NCI-H1930 (cell line): ENCODE measurements at places on chromosomes 5 and 9.

DNA sequence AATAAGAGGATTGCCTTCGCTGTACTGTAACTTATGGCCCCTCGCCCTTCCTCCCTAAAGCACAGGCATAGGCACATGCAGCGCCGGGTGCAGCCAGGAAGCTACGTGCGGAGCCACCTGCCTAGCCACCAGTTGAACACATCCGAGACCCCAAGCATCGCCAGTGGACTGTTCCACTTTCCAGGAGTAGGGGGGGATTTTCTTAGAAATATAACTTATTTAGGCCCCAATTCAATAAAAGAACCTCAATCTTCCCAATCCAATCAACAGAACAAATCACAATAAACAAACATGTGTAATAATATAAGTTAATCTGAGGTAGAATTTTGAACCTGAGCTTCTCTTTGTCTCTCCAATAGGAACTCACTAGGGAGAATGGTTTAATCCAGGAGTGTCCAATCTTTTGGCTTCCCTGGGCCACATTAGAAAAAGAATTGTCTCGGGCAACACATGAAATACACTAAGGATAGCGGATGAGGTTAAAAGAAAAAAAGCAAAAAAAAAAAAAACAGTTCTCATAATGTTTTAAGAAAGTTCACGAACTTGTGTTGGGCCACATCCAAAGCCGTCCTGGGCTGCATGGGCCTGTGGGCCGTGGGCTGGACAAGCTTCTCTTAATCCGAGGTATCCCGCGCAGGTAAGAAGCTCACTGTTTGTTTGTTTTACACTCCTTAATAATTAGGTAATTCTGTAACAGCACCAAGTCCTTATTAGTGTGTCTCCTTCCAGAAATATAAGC lies 22.0 kb upstream of the NIPBL start:
- DNase-seq = no peak

DNA sequence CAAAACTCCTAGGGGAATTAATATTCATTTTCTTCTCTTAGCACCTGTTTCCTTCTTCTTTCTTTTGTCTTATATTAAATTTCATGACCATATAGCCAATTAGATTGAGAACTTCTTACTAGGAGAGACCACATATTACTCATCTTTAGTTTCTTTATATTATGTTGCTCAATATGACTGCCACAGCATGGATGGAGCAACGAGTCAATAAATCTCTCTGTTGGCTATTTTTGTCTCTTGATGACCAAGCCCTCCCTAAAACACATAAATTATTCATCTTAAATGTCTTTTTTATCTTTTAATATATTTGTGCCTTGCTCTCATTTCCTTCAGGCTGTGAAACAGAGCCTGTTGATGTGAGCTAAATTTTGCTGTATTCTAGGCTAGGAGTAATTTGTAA lies 123.0 kb downstream of the ADAMTSL1 start:
- no peak for DNase-seq

DNA sequence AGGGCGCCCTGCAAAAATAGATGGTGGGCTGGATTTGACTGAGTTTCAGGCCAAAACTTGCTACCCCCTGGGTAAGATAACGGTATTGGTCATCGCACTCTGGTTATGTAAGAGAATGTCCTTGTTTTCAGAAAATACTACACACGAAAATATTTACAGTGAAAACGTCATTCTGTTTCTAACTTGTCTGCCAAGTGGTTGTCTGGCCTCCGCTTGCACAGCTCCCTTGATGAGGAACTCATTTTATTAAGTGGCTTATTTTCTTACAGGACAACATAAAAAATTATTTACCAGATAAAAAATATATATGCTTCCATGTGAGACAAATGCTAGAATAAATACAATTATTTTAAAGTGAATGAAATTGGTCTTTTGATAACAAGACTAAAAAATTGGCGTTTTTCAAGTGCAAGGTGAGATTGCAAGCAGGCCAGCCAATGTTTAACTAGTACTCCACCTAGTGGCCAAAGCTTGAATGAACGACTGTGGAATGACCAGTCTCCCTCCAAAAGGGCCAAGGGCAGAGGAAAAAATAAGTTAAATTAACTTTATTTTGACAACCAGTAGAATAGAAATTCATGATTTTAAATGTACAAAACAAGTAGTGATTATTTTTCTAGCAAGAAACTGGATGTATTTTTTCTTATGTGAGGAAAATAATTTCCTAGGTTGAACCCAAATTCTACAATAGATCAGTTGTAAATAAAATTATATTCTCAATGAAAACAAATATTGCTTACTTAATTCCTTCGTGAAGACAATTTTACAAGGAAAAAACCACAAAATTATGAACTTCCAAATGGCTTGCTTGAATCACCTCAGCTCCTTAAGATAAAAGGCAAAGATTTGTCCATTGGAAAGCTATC lies 93.2 kb downstream of the ZFAND5 start:
- no peak for DNase-seq

- no peak for DNase-seq
These were observed 341.1 kb downstream of the MAT2B start for GRCh38 chr5:163846512-163846911.

DNA sequence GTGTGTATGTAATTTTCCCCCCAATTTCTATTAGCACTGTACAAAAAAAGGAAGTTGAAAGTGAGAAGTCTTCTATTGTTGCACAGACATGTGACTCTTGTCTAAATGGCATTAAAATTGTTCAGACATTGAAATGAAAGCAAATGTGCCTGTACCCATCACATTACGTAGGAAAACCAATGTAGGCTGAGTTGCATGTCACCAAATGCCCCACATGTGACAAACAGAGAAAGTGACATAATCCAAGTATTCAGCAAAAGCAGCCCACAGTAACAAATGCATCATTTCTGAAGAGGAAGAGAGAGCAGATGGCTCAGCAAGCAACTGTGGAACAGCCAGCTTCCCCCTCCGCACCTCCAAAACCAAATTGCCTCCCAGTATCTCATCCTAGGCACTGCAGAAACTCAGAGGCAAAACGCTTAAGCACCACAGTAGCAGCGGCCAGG lies 161.5 kb upstream of the NR4A3 start:
- DNase-seq = no peak

- no peak for DNase-seq
These were observed 10.4 kb upstream of the PCDHGC3 start for GRCh38 chr5:141465351-141465750.

DNA sequence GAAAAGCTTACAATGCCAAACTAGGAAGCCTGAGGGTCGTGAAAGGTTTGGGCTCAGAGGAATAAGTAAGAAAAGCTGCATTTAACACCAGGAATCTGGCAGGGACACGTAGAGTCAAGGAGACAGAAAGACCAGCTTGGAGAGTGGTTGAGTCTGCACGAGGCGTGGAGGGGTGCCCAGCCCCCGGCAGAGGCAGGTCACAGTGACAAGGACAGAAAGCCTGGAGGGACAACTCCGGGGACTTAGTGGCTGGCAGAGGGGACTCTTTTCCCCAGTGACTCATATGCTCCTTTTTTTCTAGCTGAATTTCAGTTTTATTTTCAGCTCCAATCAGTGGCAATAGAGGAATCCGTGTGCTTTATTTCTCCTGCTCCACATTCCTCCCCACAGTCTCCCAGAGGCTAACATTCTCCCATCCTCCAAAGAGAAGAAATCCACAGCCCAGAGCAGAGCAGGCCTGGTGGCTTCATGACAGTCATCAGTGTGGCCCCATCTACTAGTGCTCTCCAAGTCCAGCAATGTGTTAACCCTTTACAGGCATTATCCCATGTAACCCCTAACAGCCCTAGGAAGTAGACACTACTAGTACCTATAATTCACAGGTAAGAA lies 80.7 kb downstream of the KCNIP1 start:
- no peak for DNase-seq

- DNase-seq = no peak
These were observed 7.1 kb downstream of the RAPGEF1 start for GRCh38 chr9:131732636-131733289.

GRCh38 chr9:95218773-95219172 lies 98.7 kb downstream of the FANCC start:
- DNase-seq = no peak

DNA sequence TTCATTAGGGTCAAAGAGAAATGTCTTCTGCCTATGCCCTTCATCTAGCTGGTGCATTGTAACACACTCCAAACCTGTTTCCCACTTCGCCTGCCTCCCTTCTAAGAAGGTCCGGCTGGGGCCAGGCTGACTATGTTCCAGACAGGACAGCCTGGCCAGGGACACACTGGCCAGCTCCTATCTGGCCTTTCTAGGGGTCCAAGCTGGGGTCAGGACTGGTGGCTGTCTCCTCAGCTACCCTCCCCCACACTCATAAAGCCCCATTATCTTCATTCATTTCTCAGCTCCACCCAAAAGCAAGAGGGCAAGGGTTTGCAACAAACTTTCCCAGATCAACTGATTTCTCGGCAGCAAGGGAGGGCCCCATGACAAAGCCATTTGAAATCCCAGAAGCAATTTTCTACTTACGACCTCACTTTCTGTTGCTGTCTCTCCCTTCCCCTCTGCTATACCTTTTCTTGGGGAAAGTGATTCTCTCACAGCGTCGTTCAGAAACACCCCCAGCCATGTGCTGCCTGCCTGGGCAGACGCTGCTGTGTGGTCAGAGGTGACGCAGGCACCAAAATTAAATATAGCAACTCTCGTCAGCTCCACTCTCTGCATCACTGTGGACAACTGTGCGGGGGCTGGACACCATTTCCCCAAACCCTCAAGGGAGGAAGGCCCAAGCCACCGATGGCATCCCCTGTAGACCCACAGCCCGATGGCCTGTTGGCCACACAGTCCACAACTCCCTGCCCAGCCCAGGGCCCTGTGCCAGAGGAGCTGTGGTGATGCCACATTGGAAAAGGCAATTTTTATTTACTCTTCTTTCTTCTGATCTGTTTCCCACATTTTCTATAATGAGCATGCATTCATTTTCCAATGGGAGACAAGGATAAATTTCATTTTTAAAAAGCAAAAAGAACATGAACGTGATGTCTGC lies 6.1 kb downstream of the IL13 start:
- DNase-seq = no peak

DNA sequence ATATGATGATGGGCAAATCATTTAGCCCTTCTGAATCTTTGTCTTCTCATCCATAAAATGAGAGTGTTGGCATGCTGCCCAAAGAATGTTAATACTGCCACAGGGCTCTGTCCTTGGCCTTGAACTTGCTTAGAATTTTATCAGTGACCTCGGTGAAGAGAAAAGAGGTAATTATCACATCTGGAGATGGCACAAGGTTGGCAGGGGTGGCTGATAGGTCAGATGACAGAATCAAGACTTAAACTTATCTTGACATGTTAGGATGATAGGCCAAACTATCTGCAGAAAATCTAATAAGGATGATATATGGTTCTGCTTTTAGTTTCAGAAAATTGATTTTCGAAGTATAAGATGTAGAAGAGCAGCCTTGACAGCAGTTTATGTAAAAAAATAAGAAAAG lies 599.1 kb upstream of the CLINT1 start:
- DNase-seq = no peak

GRCh38 chr9:133993635-133994253 lies 1.6 kb upstream of the VAV2 start:
- DNase-seq = no peak

- no peak for DNase-seq
These were observed 9.7 kb downstream of the RICTOR start for GRCh38 chr5:39064450-39064849.

- DNase-seq = no peak
These were observed 103.4 kb upstream of the DMRTA1 start for GRCh38 chr9:22343218-22343611.

DNA sequence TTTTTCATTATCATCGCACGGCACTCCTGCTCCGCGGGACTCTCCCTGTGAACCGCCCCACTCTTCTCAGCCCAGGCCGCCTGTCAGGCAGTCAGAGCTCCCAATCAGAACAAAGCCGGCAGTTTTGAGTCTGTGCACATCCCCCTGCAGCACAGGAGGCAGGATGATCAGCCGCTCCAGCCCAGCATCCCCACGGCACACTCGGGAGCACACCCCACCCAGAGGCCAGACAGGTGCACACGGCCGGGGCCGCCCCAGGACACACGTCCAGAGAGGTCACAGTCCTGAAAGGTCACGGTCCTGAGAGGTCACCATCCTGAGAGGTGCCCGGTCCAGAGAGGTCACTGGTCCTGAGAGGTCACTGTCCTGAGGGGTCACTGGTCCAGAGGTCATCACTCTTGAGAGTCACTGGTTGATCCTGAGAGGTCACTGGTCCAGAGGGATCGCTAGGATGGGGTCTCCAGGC lies 8.4 kb downstream of the TPPP start:
- no peak for DNase-seq

GRCh38 chr5:143313298-143313852 lies 90.1 kb downstream of the NR3C1 start:
- DNase-seq = no peak

DNA sequence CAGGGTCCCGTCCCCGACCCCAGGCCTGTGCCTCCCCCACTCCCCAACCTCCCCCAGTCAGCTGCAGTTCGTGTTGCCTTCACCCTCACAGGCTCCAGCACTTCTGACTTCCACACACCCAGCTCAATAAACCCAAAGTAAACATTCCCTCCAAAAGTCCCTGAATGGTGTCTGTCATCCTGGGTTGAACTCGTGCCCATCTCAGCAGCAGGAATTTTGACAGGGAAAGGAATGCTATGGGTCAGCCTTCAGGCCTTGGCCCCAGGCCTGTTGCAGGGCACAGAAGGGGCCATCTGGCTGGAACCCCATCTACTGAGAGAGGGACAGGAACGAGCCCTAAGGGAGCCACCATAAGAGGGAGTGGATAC lies 29.6 kb upstream of the CNOT6 start:
- no peak for DNase-seq

GRCh38 chr5:90185897-90186468 lies 223.6 kb downstream of the CETN3 start:
- no peak for DNase-seq

GRCh38 chr9:34962546-34962945 lies 4.5 kb downstream of the PHF24 start:
- DNase-seq = no peak

- DNase-seq = no peak
These were observed 86.0 kb downstream of the TARS1 start for GRCh38 chr5:33526755-33527154.

DNA sequence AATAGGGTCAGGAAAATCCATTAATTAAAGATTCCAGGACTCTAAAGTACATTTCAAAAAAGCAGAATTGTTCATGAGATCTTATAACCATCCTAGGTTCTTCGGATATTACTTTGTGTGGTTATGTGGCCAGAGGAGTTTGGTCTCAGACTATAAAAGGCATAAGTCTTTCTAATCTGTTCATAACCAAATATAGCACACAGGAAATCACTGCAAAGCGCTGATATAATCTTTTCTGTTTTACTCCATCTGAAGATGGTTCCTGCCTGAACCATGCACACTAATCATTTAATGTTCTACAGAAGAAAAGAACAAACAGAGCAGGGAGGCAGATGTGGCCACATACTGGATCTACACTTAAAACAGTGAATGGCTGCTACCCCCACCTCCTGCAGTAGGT lies 182.8 kb downstream of the SEMA5A start:
- DNase-seq = no peak

- DNase-seq = peak; percentile 2
These were observed 100.4 kb downstream of the TRIM36 start for GRCh38 chr5:115069087-115069968.

- DNase-seq = no peak
These were observed 367.3 kb upstream of the C9orf72 start for GRCh38 chr9:27940535-27940934.

DNA sequence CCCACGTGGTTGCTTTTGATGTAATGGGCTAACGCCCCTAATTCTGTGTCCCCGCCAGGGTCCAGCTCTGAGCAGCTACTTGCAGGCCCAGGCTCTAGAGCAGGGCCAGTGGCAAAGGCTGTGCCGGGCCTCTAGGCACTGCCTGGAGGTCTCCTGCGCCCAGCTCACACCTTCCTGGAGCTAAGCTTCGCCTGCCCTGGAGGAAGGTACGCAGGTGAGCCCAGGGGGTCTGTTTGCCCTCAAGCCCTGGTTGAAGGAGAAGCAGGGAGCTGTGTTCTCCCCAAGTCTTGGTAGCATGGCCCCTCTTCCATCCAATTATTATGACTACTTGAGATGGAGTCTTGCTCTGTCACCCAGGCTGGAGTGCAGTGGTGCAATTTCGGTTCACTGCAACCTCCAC lies 5.2 kb upstream of the LMX1B start:
- DNase-seq = no peak
